A549 treated with CpdA at 1 μM for 4 hours (cell line): ENCODE measurements at places on chromosomes 2 and 18. TPM values are rescaled to one million over a fixed set of nuclear protein-coding genes. Genes with fewer than 3 reads are reported as not detected.

ADD2 gene
- 17.7 to 27.3 TPM (median 22.9 TPM) in 5 replicates for total RNA-seq

NYAP2 gene
- 0.02 TPM in 1 of 5 replicates, not detected in the others for total RNA-seq

CXCR1 gene
- not detected in 5 replicates for total RNA-seq

TRIM54 gene
- total RNA-seq, result 0.34 to 0.73 TPM (median 0.48 TPM) in 5 replicates

SNRPD1 gene
- 161 to 191 TPM (median 173 TPM) in 5 replicates for total RNA-seq

MATN3 gene
- 9.3 to 14.2 TPM (median 12.8 TPM) in 5 replicates for total RNA-seq

DNAJB2 gene
- total RNA-seq, result 40.9 to 60.5 TPM (median 51.9 TPM) in 5 replicates

GDF7 gene
- 0.02 to 0.06 TPM (median 0.03 TPM) in 5 replicates for total RNA-seq

SLC4A5 gene
- total RNA-seq, result 0.14 to 0.40 TPM (median 0.21 TPM) in 5 replicates

PJVK gene
- total RNA-seq, result 1.2 to 1.9 TPM (median 1.7 TPM) in 5 replicates

SERPINB4 gene
- total RNA-seq, result 0.16 to 0.26 TPM (median 0.20 TPM) in 5 replicates

TNS1 gene
- total RNA-seq, result 4.9 to 12.8 TPM (median 9.2 TPM) in 5 replicates

MTERF4 gene
- total RNA-seq, result 25.1 to 33.1 TPM (median 26.4 TPM) in 5 replicates

FAM110C gene
- 0.06 to 0.58 TPM (median 0.12 TPM) in 5 replicates for total RNA-seq

DNER gene
- total RNA-seq, result 5.0 to 8.5 TPM (median 6.4 TPM) in 5 replicates

PHOSPHO2 gene
- 3.0 to 4.2 TPM (median 3.4 TPM) in 5 replicates for total RNA-seq

PLEKHM3 gene
- total RNA-seq, result 3.0 to 3.9 TPM (median 3.3 TPM) in 5 replicates

CDH20 gene
- not detected in 5 replicates for total RNA-seq

EFR3B gene
- 13.5 to 17.6 TPM (median 14.6 TPM) in 5 replicates for total RNA-seq

TBR1 gene
- 0.03 TPM in 1 of 5 replicates, not detected in the others for total RNA-seq

B4GALT6 gene
- total RNA-seq, result 6.6 to 10.7 TPM (median 7.9 TPM) in 5 replicates

NAT8 gene
- not detected in 5 replicates for total RNA-seq

PRKAG3 gene
- not detected in 5 replicates for total RNA-seq

CD8B2 gene
- not detected in 5 replicates for total RNA-seq

ZNF2 gene
- 3.1 to 5.0 TPM (median 3.4 TPM) in 5 replicates for total RNA-seq

ADAM17 gene
- total RNA-seq, result 26.5 to 42.3 TPM (median 30.3 TPM) in 5 replicates

CHRND gene
- not detected in 5 replicates for total RNA-seq

RAB6C gene
- not detected in 5 replicates for total RNA-seq

DPP10 gene
- not detected in 5 replicates for total RNA-seq

BOLL gene
- total RNA-seq, result not detected in 5 replicates

TTC31 gene
- total RNA-seq, result 15.1 to 18.4 TPM (median 15.3 TPM) in 5 replicates

EVX2 gene
- not detected in 5 replicates for total RNA-seq

ALPI gene
- total RNA-seq, result not detected in 5 replicates

CABYR gene
- 11.1 to 20.9 TPM (median 11.4 TPM) in 5 replicates for total RNA-seq

DOK6 gene
- not detected in 5 replicates for total RNA-seq
